Brain microvascular endothelial cell (primary cell): ENCODE measurements at places on chromosomes 7 and 10.
A peak's percentile ranks its signal among the peaks of the same experiment; 100 is the strongest.

DNA sequence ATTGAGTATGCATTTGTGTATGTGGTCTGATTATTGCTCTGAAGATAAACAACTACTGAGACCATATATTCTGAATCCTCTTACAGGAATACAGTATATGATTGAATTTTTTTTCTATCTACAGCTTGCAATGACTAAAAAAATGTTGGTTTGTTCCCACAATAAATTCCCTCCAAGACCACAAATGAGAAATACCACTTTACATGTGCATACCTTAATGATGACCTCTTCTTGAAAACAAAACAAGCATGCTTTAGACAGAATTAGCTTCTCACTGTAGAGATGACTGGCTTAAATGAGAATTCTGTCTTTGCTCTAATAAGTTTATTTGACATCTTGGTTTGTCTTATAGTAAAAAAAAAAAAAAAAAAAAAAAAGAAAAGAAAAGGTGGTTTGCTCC, 241.5 kb downstream of the PCDH15 start:
- DNase-seq = no peak

GRCh38 chr7:135181261-135181928, 10.9 kb upstream of the CYREN start:
- no peak for DNase-seq

GRCh38 chr10:26621889-26622711, 75.4 kb upstream of the PDSS1 start:
- no peak for DNase-seq

DNA sequence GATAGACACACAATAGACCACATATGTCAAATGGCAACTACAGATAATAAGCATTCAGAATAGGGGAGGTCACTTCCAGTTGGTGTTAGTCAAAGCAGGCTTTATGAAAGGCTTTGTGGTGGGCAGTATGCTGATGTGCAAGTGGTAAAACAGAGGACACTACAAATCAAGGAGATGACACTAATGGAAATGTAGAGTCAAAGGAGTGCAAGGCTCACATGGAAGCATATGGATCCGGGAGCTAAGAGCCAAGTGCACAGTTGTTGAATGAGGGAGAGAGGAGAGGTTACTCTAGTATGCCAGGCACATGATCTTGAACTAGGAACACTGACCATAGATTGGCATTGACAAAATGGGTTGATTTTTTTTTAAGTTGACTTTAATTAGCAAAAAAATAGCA, 62.7 kb downstream of the GRM3 start:
- DNase-seq = no peak

- DNase-seq = no peak
Observed at GRCh38 chr7:33671531-33672262, 233.6 kb upstream of the BMPER start.

DNA sequence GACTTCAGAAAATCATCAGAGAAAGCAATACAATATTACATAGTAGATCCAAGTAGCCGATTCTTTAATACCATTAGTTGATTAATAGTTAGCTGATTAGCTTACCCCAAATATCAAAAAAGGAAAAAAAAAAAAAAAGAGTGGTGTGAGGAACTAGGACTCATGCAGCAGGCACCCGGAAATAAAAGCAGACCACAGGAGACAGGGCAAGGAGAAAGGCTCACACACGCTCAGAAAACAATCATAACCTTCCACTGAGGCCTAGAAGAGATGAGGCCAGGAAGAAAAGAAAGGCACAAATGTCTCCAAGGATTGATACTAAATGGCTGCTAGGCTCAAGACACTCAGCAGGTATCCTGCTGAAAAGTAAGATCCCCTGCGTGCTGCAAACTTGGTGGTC, 25.9 kb downstream of the TRDMT1 start:
- DNase-seq = peak; percentile 46

DNA sequence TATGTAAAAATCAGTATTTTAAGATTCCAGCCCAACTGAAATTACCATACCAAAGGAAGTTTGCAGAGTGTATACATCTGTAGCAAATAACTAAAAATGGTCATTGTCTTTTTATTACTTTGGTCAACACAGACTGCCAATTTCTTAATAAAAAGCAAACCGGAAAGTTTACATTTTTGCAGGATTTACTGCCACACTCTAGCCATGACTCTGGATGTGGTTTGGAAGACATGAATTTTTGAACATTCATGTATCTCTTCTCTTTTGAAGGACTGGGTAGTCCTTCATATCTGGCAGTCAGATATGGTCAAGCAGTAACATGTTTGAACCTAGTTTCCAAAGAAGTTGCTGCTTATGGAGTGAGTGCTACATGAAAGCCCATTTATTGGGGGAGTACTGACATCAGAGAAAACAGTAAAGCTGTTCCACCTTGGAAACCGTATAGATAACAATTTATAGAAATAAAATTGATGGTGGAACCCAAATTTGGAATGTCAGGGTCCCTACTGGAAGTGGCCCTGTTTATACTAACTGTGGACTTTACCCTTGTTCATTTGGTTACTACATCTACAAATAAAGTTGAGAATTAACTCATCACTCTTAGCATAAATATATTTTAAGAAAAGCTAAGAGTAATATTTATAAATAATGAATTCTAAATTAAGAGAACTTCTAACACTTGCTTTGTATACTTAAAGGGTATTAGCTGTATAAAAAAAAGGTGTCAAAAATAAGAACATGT, 84.6 kb downstream of the ZMYND11 start:
- no peak for DNase-seq

DNA sequence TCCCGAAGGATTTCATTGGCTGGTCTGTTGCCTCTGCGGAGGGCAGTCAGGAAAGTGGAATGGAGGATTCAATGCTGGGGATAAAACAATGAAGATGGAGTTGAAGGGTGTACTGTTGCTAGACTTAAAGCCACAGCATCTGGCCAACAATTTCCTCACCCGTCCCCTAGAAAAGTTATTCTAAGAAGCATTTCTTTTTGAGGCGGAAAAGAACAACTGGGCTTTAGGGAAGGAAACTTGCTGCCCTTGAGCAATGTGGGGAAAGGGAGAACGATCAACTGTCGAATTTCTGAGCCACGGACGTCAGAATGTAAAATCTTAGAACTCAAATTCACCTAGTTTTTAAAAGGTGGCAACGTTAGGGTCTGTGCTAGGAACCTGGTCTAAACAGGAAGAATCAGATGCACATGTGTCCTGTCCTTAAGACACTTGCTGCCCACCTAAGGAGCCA, 664 bp downstream of the FMC1 start:
- DNase-seq = no peak

- no peak for DNase-seq
Observed at GRCh38 chr7:130896898-130897514, 163.0 kb upstream of the KLF14 start.

DNA sequence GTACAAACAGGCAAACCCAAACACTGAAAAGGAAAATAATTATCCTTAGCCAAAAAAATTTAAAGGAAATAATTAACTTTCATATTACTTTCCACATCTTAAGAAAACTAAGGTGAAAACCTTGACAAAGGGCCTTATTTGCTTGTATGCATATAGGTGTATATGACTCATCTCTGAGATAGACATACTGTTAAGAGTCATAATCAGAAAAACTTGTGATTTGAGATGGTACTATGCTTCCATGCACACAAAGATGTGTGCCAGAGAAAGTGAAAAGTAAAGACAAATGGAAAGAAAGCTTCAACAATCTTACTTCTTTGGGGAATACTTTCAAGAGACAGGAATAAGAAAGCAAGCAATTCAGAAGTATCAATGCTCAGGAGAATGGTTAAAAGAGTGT, 3.3 kb upstream of the CACNA2D1 start:
- no peak for DNase-seq

- no peak for DNase-seq
Observed at GRCh38 chr7:103325744-103326143, 18.8 kb downstream of the DNAJC2 start.

DNA sequence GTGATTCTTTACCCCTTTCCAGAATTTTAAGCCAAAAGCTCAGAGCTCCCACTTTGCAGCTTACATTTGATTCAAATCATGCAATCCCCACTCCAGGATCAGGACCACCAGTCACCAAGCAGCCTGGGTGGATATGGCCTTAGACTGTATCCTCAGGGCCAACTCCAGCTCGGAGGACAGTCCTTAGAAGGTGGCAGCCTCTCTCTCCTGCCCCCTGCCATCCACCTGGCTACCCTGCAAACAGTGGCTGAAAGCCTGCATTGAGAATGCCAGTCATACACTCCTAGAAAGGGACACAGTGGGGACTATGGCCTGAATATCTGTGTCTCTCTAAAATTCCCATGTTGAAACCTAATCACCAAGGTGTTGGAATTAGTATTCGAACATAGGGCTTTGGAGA, 50.0 kb upstream of the KCNMA1 start:
- no peak for DNase-seq

DNA sequence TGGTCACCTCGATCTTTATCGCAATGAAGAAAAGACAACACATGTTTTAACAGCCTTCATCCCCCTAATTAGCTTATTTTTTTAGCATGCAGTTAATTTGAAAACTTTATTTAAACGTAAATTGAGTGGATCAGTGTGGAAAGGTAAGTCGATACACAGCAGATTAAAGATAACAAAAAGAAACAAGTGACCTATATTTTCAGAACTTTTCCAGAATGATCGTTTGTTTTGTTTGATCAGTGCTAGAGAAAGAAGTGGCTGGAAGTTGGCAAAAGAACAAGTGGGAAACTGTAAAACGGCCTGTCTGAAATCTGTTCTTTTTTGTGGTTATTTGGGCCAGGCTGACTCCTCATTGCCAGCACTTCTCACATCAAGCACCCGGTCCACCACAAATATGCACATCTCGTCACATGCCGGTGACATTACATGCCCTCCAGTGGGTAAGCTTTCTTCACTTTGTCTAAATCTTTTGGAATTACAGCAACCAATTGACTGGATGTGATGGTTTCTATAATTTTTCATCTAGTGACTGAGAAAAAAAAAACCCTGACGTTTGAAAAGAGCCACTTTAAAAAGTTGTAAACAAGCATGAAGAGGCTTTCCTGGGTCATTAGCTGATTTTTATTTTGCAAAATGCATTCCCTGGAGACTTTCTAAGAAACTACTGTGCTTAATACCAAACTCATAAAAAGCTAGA, 33.2 kb downstream of the C7orf33 start:
- DNase-seq = peak; percentile 20

GRCh38 chr10:48444861-48445841, 138.7 kb downstream of the MAPK8 start:
- no peak for DNase-seq

- no peak for DNase-seq
Observed at GRCh38 chr10:15309221-15309620, 61.9 kb downstream of the FAM171A1 start.

- DNase-seq = no peak
Observed at GRCh38 chr7:18421297-18422002, 74.1 kb upstream of the HDAC9 start.

GRCh38 chr10:11517150-11517549, 94.3 kb downstream of the USP6NL start:
- DNase-seq = no peak

- DNase-seq = no peak
Observed at GRCh38 chr10:117796130-117796745, 250.5 kb downstream of the RAB11FIP2 start.

- peak; percentile 48 for DNase-seq
Observed at GRCh38 chr7:30164567-30164966, 29.8 kb downstream of the MTURN start.

GRCh38 chr7:149714081-149714909, 59.1 kb downstream of the ZNF467 start:
- DNase-seq = peak; percentile 70

DNA sequence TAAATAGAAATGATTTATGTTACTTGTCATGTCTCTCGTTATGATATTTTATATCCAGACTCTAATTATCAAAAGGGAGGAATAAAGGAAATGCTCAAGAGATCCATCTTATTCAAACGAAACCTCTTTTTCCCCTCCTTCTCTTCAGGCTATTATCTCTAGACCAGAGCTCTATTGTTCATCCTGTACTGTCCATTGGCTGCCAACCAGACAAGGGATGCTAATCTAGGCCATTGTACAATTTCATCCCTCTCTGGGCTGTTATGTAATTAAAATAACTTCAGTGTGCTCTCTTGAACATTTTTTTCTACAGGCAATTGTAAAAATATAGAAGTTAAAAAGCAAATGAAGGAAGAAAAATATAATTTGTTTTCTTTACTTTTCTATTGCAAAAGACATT, 220.4 kb downstream of the HDAC9 start:
- no peak for DNase-seq

DNA sequence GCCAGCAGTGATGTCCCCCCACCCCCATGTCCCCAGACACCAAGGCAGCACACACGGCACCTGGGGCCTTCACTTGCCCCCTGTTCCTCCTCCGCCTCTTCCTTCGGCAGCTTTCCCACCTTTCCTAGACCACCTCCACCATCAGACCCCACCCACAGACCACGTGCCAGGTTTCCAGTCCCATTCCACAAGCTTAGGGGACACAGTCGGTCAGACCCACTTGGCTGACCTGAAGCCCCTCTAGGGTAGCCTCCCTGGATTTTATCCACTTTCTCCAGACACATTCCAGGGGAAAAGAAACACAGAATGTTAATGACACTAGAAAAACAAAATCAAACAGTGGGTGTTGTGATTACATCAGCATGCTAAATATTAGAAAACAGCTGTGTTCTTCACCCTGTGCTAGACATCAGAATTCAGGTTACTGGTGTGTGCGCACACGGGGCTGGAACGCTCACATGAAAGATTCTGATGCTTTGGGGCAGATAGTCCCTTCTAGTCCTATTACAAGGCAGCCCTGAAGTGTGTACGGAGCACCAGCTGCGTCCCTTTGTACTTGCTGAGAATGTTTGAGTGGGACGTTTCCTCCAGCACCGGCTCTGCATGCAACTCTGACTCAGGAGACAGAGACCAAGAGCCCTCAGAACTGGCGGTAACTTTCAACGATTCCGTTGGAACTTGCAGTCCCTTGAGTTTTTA, 75.5 kb upstream of the PPP2R2D start:
- peak; percentile 5 for DNase-seq

- DNase-seq = peak; percentile 65
Observed at GRCh38 chr10:69515699-69516259, 57.4 kb downstream of the NEUROG3 start.

- no peak for DNase-seq
Observed at GRCh38 chr7:32030904-32031692, 39.1 kb downstream of the PDE1C start.

DNA sequence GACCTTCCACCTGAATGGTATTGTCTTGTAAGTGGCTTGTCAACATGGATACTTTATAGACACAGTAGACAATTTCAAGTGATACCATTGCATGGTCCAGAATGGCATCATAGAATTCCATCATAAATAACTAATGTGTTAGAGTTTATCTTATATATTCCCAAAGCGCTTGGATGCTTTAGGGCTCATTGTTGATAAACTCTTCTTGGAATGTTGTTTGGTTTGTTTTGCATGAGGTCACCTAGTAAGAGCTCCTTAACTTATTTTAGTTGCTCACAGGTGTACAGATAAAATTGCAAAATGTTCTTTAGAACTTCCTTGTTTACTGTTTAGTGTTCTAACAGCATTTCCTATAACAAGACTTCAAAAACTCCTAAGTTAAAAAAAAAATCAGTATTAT, 36.8 kb downstream of the SRI start:
- DNase-seq = no peak

- DNase-seq = no peak
Observed at GRCh38 chr7:21566094-21566493, 23.3 kb downstream of the DNAH11 start.

GRCh38 chr7:95607561-95607960, 11.2 kb upstream of the PDK4 start:
- DNase-seq = no peak

GRCh38 chr7:126608339-126608776, 644.4 kb downstream of the GRM8 start:
- peak; percentile 7 for DNase-seq

- no peak for DNase-seq
Observed at GRCh38 chr10:129335942-129336341, 131.1 kb upstream of the MGMT start.
